Kasumi-1 (cell line): ENCODE measurements at places on chromosomes 6 and 20.

DNA sequence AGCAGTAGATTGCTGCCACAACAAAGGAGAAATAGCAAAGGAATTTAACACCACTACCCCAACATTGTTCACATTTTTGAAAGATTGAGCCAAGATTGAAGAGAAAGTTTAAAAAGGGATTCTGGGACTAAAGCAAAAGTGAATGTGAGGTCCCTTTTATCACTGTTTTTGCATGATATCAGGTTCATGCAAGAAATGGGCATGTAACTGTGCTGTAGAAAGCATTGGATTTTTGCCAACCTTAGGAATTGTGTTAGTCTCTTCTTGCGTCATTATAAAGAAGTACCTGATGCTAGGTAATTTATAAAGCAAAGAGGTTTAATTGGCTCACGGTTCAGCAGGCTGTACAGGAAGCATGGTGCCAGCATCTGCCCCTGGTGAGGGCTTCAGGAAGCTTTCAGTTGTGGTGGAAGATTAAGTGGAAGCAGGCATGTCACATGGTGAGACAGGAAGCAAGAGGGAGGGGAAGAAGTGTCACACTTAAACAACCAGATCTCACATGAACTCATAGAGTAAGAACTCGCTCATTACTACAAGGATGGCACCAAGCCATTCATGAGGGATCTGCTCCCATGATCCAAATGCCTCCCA is 4.6 kb upstream of the GJB7 start:
- DNase-seq, result peak; percentile 73

GRCh38 chr6:45613656-45614055 is 235.9 kb upstream of the SUPT3H start:
- DNase-seq, result no peak

DNA sequence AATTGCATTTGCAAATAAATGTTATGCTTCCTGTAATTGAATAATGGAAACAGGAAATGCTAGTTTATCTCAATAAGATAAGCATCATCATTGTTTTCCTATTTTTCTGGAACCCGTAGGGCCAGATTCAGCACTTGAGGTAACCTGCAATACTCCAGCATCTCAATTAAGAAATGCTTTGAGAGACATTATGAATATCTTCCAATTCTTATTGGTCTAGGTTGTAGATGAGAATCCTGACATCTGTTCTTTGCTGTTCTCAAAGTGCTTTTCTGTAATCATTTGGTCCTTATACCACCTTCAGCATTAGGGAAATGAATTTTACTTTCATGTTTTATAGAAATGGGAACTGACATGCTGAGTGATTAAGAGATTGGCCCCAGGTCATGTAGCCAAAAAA is 428.3 kb downstream of the CBLN4 start:
- no peak for DNase-seq

DNA sequence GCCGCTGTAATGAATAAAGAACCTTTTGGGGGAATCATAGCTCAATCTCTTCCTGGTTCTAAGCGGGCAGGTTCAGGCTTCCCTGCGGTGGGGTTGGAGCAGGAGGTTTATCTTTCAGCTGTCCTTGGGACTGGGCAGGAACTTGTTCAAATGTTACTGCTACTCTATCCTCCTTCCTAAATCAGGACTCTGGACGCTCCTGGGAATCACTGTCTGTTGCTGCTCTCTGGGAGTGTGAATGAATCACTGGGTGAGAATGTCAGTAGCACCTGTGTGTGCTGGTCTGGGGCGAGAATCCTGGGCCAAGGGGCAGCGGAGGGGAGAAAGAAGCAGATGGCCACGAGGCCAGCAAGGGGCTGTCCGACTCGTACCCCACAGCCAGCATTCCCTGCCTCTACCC is 65.4 kb upstream of the ZNFX1 start:
- DNase-seq, result no peak

DNA sequence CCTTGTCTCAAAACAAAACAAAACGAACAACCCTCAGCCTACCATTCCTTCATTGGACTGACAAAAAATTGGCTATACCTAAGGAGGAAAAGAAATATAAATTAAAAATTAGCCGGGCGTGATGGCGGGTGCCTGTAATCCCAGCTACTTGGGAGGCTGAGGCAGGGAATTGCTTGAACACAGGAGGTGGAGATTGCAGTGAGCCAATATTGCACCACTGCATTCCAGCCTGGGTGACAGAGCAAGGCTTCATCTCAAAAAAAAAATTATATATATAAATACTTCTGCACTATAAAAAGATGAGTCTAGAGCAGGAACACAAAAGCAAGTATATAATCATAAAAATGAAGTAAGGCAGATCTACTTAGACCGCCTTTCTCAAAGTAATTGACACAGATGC is 109.8 kb downstream of the CRYBG1 start:
- DNase-seq, result no peak

DNA sequence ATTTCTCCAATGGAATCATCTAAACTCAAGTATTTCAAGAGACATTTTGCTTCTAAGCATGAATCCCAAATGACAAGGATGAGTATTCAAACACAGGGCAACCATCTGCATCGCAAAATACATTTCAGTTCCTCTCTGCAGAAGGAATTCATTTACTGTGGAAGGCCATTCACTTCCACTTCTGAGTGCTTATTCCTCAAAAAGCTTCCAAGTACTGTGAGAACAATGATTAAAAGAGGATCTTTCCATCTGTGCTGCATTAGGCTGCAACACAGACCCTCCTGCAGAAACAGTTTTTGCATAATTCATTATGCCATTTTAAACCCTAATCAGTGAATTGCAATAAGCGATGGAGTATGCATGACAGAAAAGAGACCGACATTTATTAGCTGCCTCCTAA is 52.5 kb downstream of the ARHGAP18 start:
- DNase-seq, result no peak

DNA sequence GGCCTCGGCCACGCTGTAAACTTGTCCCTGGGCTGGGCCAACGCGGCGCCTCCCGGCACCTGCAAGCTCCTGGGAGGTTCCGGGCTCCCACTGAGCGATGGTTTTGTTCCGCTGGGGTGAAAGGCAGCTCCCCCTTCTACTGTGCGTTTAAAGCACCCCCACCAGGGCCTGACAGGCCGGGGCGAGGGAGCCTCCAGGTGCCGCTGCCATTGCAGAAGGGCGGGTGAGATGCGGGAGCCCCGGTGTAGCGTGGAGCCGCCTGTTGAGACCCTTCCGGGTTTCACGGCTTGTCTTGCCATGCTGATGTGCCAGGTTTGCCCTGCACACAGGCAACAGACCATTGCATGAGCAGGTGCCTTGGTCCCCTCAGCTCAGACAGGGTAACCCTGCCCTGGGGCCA is 2.9 kb downstream of the COL20A1 start:
- DNase-seq, result no peak

DNA sequence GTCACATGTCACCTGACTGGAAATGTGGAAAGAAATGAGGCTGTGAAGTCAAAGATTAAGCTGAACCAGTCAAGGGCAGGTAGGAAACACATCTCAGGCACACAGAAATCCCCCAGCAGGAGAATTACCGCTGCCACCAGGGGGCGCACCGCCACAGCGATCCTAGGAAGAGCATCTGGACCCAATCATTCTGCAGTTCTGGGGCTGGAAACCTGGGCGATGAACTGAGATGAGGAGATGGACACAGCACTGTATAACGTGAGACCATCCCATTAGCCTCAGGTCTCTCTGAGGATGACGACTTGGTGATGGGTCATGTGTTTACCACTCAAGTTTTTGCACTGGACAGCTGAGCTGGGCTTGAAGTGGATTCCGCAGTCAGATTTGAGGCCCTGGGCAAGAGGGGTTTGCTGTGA is 6.5 kb upstream of the SLC24A3 start:
- DNase-seq, result peak; percentile 41

DNA sequence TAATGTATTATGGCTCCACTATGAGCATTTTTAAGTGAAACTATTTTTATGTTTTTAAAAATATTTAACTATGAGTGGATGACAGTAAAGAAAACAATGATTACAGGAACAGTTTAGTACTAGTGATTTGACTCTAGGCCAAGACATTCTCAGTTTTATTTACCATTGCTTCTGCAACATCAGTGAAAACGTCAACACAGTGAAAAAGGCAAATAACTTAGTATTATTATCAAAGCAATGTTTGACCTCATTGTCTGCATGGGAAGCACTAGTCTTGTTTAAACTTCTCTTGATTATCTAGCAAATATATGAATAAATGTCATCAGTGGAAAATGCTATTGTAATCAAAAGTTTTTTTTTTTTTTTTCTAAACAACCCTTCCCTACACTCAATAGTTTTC is 165.0 kb downstream of the HTR1B start:
- DNase-seq, result no peak

- DNase-seq, result no peak
Measured at GRCh38 chr6:50966532-50966931, 147.9 kb downstream of the TFAP2B start.

DNA sequence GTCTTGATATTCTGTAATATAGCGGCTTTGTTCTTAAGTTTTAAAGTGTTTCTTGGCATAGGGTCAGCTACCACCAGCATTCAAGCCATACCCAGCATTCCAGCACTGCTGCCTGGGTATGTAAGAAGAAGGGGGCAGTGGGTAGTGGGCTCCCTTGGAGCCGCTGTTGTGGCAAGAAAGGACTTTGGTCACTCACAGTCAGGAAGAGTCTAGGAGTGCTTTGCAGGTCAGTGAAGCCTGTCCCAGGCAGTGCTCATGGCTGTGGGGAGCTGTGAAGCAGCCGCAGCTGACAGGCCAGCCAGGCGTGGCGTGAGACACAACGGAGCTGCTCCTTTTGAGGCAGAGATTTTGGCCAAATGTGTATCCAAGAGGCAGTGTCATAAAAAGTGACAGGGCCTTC is 512.0 kb downstream of the CDKAL1 start:
- DNase-seq, result no peak

DNA sequence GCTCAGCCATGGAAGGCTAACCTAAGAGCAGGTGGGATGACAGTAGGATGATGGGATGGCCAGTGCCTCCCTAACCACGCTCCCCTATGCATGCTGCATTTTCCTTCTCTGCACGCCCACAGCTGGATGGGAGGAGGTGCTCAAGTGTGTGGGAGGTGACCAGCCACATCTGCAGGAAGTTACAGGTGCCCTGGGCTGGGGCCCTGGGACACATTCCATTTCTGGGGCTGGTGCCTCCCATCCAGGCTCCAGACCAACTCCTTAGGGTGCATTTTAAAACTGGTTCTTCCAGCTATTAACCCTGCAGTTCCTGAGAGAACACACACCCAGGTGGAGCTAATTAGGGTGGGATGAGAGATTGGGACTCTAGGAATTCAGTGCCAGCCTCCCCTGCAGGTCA is 135.3 kb upstream of the ARMC2 start:
- DNase-seq, result no peak

- no peak for DNase-seq
Measured at GRCh38 chr6:92376691-92377090, 1042.7 kb downstream of the EPHA7 start.

DNA sequence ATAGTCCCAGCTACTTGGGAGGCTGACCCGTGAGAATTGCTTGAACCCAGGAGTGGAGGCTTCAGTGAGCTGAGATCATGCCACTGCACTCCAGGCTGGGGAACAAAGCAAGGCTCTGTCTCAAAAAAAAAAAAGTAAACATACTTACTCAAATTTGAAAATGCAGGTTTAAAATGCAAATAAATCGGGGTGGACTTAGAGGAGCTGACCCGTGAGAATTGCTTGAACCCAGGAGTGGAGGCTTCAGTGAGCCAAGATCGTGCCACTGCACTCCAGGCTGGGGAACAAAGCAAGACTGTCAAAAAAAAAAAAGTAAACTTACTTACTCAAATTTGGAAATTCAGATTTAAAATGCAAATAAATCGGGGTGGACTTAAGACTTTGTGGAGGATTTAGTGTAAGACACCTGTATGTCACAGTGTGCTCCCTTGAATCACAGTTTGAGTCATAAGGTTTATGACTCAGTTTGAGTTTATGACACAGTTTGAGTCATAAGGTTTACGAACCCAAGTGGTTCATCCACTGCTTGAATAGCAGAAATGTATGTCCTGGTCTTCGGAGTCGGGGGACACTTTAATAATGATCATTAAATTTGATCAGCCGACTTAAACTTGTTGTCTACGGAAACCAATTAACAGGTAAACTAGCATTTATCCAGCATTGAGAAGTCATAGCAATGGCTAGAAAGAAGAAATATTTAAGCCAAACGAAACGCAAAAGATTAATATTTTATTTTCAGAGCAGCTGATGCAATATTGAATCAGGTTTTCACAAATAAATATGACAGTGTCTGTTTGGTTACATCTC is 6.8 kb upstream of the MRPS10 start:
- no peak for DNase-seq

DNA sequence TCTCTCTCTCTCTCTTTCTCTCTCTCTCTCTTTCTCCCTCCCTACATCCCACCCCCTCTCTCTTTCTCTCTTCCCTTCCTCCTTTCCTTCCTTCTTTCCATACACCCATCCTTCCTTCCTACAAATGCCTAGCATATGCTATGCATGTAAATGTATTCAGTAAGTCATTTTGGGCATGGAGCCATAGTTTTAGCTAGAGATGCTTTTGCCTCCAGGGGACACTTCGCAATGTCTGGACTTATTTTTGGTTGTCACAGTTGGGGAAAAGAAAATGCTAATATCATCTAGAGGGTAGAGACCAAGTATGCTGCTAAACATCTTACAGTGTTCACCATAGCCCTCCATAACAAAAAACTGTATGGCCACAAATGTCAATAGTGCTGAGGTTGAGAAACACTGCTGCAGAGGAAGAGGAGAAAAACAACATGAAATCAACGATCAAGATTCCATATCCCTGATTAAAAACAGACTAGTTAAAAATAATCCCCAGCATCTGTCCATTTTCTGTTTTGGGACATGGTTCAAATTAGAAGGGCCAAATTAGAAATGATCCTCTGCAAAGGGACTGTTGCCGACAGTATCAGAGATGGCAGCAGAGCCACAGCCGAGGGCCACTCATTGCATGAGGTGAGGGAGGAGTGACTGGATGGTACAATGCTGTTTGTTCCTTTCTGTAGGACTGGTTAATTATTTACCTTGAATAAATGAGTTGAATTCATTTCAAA is 152.7 kb downstream of the SH3BGRL2 start:
- DNase-seq, result no peak

DNA sequence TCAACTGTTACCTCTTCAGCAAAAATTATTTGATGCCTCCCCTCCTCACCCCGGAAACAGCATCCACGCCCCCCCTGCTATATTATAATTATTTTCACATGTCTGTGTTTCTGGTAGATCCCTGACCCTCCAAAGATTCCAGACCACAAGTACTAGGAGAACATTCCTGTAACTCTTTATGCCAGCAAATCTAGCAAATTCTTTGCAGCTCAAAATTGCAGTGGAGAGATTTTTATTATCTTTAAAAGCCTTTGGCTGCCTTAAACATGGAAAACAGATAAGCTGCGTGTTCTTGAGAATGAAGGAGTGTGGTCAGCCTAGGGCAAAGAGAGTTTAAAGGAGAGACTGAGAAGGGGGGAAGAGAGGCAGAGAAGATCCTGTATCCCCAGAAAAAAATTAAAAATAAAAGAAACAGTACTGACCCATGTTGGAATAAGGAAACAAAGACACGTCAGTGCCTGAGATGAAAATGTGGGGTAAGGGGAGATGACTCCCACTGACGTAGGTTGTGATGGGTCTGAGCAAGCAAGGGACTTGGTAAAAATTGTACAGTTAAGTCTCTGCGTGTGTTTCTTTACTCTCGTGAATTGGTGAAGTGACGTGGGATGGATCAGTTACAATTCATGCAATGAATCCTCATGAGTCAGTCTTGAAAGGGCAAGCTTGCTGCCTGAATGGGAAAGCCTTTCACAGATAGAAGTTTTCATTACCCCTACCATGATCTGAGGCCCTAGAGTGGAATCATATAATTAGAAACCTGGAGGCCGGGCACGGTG is 8.3 kb downstream of the ID4 start:
- DNase-seq, result no peak
